ENCODE measurements at places on chromosomes 3 and 15.

DNA sequence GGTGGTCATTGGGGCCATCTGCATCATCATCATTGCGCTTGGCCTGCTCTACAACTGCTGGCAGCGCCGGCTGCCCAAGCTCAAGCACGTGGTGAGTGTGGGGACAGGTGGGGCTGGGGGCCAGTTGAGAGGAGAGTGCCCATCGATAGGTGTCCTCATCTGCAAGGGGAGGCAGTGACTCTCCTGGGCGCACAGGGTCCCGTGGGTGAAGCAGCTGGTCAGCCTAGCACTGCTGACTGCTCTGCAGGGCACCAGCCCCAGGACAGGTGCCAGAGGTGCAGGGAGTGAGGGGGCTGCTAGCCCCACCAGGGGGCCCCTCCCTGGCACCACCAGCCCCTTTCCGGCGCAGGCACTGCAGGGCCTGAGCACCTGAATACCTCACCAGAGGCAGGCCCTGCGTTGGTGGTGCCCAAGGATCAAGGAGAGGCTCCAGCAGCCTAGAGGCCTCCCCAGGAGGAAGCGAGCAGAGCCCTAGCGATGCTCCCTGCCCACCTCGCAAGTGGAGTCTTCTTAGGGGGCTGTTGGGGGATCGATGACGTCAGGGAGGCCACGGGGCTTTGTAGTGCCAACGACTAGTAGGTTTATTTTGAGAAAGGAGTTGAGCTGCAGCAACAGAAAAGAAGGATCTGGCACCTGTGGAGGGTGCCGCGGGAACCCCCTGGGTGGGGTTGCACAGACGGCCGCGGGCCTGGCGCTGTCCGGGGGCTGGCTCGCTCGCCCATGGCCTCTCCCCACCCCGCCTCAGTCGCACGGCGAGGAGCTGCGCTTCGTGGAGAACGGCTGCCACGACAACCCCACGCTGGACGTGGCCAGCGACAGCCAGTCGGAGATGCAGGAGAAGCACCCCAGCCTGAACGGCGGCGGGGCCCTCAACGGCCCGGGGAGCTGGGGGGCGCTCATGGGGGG, 976 bp upstream of the ABTB1 start:
- ATAC-seq = no peak

- ATAC-seq = no peak
Observed at GRCh38 chr3:34957677-34958076, 681.6 kb upstream of the ARPP21 start.

DNA sequence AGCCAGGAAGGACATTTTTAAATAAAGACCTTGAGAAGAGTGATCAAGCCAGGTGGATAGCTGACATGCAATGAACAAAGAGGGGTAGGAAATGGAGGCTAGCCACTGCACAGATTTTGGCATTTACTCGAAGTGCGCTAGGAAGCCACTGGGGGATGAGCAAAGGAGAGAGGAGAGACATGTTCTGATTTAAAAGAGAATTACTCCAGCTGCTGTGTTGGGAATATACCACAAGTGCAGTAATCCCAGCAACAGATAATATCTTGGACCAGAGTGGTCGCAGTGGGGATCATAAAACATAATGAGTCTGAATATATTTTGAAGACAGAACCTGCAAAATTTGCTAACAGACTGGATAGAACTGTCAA, 19.9 kb downstream of the KPNA4 start:
- ATAC-seq = no peak

DNA sequence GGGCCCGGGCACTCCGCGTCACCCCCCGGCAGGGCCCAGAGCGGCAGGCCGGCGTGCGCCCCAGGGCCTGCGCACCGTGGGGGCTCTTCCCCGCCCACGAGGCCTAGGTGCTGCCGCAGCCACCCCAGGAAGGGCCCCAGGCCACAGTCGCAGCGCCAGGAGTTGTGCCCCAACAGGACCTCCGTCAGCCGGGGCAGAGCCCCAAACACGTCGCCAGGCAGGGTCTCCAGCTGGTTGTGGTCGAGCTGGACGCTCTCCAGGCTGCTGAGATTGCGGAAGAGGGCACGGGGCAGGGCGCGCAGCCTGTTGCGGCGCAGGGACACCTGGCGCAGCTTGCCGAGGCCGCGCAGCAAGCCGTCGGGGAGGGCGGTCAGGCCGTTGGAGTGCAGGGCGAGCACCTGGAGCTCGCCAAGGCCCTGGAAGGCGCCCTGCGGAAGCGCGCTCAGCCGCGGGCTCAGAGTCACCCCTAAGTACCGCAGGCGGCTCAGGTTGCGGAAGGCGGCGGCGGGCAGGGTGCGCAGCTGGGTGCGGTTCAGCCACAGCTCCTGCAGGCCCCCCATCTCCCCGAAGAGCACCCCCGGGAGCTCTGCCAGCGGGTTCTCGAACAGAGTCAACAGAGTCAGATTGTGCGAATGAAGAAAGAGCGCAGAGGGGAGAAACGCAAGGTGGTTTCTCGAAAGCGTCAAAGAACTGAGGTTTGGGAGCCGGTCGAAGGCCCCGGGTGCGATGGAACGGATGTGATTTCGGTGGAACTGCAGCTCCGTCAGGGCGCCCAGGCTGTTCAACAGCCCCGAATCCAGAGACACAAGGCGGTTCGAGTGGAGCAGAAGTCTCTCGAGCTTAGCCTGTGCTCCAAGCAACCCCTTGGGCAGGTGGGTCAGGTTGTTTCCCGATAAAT, 2.0 kb downstream of the GP5 start:
- ATAC-seq = no peak

DNA sequence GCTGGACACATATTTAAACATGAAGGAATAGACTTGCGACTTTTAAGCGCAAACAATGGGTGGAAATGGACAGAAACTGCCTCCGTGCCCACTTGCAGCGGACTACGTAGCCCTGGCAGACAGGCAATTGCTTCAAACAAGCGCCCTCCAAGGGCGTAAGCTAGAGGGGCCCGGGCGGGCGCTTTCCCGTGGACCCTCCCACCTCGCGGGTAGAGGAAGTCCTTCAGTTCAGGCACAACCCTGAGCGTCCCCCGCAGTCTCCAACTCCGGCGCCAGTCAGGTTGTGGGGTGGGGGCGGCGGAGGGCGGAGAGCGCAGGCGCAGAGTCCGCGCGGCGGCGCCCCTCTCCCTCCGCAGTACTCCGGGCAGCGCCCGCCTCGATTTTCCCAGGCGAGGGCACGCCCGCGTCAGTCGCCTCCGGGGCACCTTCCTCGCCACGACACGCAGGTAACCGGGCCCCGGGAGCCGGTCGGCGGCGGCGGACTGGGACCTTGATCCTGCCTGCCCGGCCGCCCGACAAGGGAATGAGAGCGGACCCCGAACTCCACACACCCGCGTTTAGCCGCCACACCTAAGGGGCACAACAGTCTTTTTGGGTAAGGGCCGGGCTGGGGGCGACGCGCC, at the start of gene SLC35G2:
Gene SLC35G2 (plus strand): TSS at position 358 of the 623 bp plus-strand sequence. CDS start 35,335 bp downstream, outside the sequence.
- peak; percentile 80 for ATAC-seq

- no peak for ATAC-seq
Observed at GRCh38 chr3:175153595-175153994, 294.5 kb downstream of the NAALADL2 start.

- no peak for ATAC-seq
Observed at GRCh38 chr15:49428409-49429095, 5.5 kb downstream of the FGF7 start.

Measured in SK-N-SH treated with all-trans-retinoic acid at 6 μM for 48 hours (cell line).